Uterus (tissue), 4 donors: ENCODE measurements at places on chromosomes 13 and 19. TPM values are rescaled to one million over a fixed set of nuclear protein-coding genes. Genes with fewer than 3 reads are reported as not detected.
A peak's percentile ranks its signal among the peaks of the same experiment; 100 is the strongest.

DNA sequence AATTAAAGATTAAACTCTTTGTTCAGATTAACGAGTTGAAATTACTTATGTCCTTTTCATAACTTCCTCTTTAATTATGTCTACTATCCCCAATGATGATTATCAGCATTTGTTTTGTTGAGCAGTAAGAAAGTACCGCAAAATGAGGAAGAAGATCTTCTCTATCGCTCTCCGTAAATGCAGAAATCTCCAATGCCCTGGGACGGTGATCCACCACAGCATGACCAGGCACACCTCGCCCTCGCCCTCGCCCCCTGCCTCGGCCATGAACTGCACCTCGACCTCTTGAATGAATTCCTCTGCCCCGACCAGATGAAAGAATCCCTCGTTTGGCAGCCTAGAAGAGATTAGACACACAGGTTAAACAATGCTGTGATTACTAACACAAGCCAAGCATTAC is 69.1 kb downstream of the RBM26 start:
- DNase-seq: no peak

DNA sequence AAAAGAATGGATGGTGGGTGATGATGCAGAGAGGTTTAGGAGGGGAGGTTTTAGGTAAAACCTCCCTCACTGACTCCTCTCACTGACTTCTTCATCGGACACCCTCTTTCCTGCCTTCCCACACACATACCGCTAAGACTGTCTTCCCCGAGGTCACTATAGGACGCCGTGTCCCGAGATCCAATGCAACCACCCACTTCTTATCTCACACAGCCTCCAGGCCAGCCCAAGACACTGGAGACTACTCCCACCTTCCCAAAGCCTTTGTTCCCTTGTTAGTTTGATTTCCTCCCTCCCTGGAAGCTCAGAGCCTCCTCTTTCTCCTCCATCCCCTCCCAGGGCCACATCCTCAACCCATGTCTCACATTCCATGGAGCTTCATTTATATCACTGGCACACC is 16.5 kb upstream of the CAMSAP3 start:
- DNase-seq: no peak

DNA sequence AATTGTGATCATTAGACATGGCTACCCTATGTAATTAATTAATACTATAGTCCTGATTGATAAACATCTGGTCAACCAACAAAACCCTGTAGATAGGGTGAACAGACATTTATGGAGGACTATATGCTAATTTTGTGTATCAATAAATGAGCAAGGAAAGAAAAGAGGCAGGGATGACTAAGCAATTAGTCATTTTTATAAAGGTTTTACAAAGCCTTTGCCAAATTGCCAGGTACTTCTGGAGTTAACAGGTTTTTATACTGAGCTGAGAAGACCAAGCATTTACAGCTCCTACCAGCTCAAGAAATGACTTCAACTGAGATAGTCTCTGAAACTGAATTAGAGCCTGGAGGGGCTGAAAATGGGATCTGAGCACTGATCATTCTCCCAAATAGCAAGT is 186.8 kb upstream of the PRR20A start:
- no peak for DNase-seq

FXYD3 gene
- 1.5 TPM for total RNA-seq

HPN gene
- 0.29 TPM for total RNA-seq

PDE4C gene
- total RNA-seq: 3.3 TPM

DNA sequence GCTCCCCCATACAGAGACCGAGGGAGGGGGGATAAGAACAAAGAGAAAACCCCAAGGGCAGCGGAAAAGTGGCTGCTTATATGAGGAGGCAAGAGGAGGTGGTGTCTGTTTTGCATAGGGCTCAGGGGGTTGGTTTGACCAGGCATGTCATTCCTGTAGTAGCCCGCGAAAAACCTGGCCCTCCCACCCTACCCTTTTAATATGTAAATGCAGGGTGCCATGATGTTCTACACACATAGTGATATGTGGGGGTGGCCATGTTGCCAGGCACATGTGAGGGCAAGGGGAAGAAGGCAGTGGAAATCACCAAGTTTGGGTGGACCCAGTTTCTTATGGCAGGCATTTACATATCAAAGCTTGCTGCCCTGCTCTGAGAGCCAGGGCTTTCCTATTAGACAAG is 203.5 kb upstream of the UBL3 start:
- DNase-seq: no peak

DNA sequence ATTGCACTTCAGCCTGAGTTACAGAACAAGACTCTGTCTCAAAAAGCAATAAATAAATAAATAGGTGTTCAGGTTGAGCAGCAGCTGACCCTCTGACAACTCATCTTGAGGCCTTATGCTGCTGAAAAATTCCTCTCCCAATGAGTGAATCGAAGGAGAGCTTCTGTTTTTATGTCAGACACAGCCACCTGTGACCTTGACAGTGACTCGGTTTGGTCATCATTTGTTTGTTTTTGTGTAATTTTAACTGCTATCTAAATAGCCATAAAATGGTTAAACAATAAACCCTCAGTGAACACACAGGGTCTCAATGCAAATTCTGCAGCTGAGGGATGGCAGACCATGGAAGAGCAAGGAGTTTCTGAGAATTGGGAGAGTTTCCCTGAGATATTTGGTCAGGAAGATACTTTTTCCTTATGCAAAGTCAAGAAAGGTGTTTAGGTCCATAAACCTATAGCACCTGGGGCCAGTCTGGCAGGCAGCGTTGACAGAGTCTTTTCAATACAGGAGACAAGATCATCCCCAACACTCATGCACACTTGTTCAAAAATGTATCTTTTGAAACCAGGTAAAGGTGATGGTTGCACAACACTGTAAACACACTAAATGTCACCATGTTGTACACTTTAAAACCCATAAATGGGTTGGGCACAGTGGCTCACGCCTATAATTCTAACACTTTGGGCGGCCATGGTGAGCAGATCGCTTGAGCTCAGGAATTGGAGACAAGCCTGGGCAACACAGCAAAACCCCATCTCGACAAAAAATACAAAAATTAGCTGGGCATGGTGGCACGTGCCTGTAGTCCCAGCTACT is 16.6 kb upstream of the SLC25A30 start:
- no peak for DNase-seq

CYP4F2 gene
- total RNA-seq: 0.14 TPM

- DNase-seq: no peak
Measured at GRCh38 chr19:7393939-7394730, 45.4 kb downstream of the ARHGEF18 start.

DNA sequence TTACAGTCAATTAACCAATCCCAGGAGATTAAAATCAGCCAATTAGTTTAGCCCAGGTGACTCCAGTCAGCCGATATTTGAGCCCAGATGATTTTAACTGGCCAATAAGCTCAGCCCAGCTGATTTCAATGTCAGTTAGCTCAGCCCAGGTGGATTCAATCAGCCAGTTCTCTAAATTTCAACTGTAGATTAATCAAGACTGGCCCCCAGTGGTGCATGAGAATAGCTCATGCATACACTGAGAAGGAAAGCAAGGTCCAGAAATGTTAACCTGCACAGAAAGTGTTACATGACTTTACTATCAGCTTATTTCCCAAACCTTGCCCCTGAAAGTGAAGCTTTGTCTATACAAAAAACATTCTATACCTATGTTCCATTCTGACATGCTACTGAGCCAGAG is 55.4 kb upstream of the ZNF724 start:
- DNase-seq: no peak

ZNF587 gene
- 80.0 TPM for total RNA-seq

DNA sequence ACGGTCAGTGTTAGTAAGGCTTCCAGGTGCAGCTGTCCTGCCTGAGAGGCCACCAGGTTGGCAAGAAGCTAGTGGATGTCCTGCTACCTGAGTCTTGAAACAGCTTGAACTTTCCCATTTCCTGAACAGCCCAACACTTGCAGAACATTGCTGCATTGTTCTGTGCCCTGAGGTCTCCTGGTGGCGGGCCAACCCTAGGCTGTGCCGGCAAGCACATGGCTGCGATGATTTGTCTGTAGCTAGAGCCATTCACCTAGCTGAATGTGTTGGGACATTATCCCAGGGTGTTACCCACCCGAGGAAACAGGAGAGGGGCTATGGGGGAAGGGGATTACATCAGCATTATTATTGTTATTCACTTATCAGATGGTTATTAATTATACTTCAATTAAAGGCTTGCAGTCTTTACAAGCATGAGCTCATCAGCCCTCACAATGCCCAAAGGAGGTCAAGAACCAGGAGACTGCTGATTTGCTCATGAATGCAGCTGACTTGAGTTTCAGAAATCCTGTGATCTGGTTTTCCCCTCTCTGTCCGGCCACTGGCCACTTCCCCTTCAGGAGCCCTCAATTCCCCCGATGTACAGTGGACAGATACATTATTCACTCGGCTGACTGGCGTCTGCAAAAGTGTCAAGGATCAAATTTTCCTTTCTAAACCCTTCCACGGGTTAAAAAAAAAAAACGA is 187.6 kb upstream of the TSC22D1 start:
- DNase-seq: peak; percentile 16

DNA sequence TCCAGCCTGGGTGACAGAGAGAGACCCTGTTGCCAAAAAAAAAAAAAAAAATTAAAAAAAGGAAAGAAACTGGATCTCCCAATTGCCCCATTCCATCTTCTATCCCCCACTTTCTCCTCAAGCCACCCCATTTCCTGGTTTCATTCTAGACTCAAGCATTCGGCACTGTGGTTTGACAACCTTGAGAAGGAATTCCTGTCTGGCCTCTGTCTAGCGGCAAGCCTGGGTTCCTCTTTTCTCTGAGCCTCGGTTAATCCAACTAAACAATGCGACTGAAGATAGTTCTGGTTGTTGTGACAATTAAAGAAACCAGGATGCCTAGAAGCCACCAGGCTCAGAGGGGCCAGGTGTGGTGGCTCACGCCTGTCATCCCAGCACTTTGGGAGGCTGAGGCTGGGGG is 3.3 kb upstream of the C3 start:
- no peak for DNase-seq
